Gastroesophageal sphincter (tissue), 4 donors: ENCODE measurements at places on chromosomes 13 and 19. TPM values are rescaled to one million over a fixed set of nuclear protein-coding genes. Genes with fewer than 3 reads are reported as not detected.
A peak's percentile ranks its signal among the peaks of the same experiment; 100 is the strongest.

DNA sequence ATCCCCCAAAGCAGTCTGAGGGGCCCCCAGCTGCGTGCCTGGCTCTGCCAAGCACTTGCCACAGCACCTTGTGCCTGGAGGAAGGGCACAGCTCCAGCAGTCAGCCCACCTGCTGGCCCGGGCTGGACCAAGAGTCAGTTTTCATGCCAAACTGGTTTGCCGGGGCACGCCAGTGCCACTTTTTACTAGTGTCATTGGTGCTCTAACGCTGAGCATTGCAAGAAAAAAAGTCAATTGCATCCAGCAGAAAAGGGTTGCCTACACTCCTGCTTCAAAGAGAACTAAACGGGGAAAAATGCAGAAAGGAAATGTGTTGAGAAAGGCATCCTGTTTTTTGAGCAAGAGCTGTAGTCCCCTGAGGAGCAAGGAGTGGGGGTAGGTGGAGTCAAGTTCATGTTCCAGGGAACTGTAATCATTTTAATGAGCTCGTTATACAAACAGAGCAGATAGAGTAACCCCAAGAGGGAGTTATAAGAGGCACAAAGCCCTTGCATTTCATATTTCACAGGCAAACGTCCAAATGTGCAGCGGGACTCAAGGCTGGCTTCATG lies 68.4 kb downstream of the F2RL3 start:
- ATAC-seq = peak; percentile 46
- H3K4me1 ChIP-seq = no peaks in the 10 kb centered on the region
- no peaks in the 10 kb centered on the region for H3K36me3 ChIP-seq
- H3K4me3 ChIP-seq = no peak overlapping the region

DNA sequence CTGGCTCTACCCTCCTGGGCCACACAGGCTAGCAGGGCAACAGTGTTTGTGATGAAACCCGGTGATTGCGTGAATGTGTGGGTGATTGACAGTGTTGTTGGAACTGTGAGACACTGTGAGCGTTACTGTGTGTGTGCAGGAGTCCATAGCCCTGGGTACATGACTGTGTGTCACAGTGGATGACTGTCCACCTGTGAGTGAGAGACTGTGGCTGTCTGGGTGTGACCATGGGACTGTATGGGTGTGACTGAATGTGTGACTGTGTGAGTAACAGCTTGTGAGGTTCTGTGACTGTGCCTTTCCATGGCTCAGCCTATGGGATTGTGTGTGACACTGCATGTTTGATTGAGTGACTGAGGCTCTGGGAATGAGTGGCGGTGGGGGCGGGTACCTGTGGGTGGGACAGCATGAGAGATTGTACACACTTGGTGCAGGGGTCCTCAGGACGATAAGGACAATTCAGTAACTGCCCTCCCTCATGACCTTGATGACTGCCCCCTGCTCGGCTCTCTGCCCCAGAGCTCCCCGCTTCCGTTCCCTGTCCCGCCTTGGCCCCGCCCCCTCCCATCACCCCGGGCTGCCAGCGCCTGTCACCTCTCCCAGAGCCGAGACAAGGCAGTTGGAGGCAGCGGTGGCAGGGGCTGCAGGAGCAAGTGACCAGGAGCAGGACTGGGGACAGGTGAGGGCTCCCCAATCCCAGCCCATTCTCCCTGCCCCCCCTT lies at the start of gene GIPR:
TSS of gene GIPR (plus strand) at position 602 of the 722 bp plus-strand sequence. CDS start 1,300 bp downstream, outside the sequence.
- no peak for ATAC-seq
- peaks cover 99% of the 10 kb centered on the region for H3K27me3 ChIP-seq
- H3K27ac ChIP-seq = no peak within 1 kb of the TSS
- H3K4me3 ChIP-seq = no peak within 1 kb of the TSS

- H3K4me3 ChIP-seq = no peak overlapping the region
- no peaks in the 10 kb centered on the region for H3K27me3 ChIP-seq
- H3K27ac ChIP-seq = no peak overlapping the region
- ATAC-seq = no peak
Observed at GRCh38 chr13:29239653-29240525, 355.6 kb downstream of the SLC7A1 start.

- no peaks in the 10 kb centered on the region for H3K36me3 ChIP-seq
- H3K4me3 ChIP-seq = no peak overlapping the region
- H3K4me1 ChIP-seq = peaks cover 7% of the 10 kb centered on the region
- ATAC-seq = no peak
- peak overlapping the region; percentile 10 for H3K27ac ChIP-seq
Observed at GRCh38 chr19:4972509-4973230, 3.8 kb downstream of the KDM4B start.

The C19orf73 gene
- total RNA-seq = not detected

The HCST gene
- total RNA-seq = 3.0 TPM

The ZNF296 gene
- total RNA-seq = 0.50 TPM

- H3K27me3 ChIP-seq = no peaks in the 10 kb centered on the region
- peaks cover 66% of the 10 kb centered on the region for H3K36me3 ChIP-seq
- ATAC-seq = no peak
- no peaks in the 10 kb centered on the region for H3K4me1 ChIP-seq
Observed at GRCh38 chr19:39423258-39424086, 11.0 kb downstream of the PLEKHG2 start.

The KASH5 gene
- total RNA-seq = not detected

The TLE6 gene
- not detected for total RNA-seq

The KCTD4 gene
- total RNA-seq = not detected

DNA sequence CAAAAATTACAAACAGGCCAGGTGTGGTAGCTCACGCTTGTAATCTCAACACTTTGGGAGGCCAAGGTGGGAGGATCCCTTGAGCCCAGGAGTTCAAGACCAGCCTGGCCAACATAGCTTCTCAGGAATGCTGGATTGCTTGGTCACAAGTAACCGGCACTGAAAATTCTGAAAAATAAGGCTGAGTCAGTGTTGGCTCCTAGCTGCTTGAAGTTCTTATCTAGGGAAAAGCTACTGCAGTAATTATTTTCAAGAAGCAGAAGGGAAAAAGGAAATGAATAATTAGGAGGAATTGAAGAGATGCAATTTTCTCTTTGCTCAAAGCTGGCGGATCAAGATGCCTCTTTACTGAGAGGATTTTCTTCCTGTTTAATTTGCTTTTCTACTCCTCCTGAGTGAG lies 75.0 kb upstream of the GTF3A start:
- ATAC-seq = no peak
- no peak overlapping the region for H3K27ac ChIP-seq
- no peaks in the 10 kb centered on the region for H3K36me3 ChIP-seq
- peaks cover 8% of the 10 kb centered on the region for H3K4me1 ChIP-seq
- H3K27me3 ChIP-seq = peaks cover 18% of the 10 kb centered on the region

DNA sequence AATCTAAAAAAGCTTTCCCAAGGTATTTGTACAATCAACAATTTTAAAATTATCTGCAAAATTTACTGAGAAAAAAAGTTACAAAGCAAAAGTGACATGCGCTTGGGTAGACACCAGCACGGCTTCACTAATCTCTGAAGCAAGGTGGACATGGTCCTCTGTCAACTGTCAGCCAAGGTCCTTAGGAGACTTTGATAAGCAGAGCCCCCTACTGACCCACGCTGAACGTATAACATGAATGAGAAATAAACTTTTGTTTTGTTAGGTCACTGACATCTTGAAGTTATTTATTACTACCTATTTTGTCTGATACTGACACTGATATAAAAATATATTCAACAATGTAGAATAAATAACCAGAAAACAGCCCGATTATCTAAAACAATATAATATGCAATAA lies 100.7 kb upstream of the OBI1 start:
- no peak overlapping the region for H3K27ac ChIP-seq
- no peaks in the 10 kb centered on the region for H3K36me3 ChIP-seq
- H3K4me3 ChIP-seq = no peak overlapping the region
- ATAC-seq = no peak
- peaks cover 8% of the 10 kb centered on the region for H3K27me3 ChIP-seq
- no peaks in the 10 kb centered on the region for H3K4me1 ChIP-seq

DNA sequence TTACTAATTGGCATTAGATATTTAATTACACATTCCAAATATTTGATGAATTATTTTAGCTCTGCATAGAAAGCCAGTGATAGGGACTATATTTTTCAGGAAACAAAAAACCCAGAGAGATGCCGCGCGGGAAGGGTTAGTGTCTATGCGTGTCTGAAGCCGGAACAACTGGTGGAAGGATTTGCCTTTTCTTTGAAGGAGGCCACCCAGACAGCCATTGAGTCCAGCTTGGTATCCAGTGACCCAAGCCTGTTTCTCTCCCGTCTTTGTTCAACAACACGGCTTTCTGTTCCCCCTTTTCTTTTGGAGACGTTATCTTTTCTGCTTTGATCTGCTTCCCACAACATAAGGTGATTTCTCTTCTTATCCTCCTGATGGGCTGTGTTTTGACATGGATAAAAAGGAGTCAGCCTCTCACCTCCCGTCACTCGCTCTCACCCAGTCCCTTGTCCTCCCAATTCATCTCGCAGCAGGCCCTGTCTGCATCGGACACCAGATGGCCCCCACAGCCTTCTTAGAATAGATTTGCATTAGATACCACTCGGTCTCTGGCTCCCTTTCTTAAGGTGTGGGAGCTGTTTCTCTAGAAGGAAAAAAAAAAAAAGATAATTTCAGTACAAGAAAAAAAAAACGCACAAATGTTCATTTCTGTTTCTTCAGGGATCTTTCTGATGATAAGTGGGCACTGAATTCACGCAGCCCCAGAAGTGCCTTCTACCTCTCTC lies 361.8 kb downstream of the ZNF536 start:
- ATAC-seq = no peak
- H3K4me1 ChIP-seq = no peaks in the 10 kb centered on the region
- no peaks in the 10 kb centered on the region for H3K27me3 ChIP-seq
- H3K36me3 ChIP-seq = no peaks in the 10 kb centered on the region

- no peak overlapping the region for H3K4me3 ChIP-seq
- H3K4me1 ChIP-seq = no peaks in the 10 kb centered on the region
- H3K36me3 ChIP-seq = no peaks in the 10 kb centered on the region
- no peak for ATAC-seq
Observed at GRCh38 chr13:68304286-68304893, 1074.3 kb upstream of the PCDH9 start.

GRCh38 chr13:47959468-47960247 lies 41.4 kb downstream of the SUCLA2 start:
- no peaks in the 10 kb centered on the region for H3K4me1 ChIP-seq
- ATAC-seq = no peak
- H3K27ac ChIP-seq = no peak overlapping the region
- H3K4me3 ChIP-seq = no peak overlapping the region
- H3K27me3 ChIP-seq = no peaks in the 10 kb centered on the region

The C5AR1 gene
- total RNA-seq = 10.0 TPM

DNA sequence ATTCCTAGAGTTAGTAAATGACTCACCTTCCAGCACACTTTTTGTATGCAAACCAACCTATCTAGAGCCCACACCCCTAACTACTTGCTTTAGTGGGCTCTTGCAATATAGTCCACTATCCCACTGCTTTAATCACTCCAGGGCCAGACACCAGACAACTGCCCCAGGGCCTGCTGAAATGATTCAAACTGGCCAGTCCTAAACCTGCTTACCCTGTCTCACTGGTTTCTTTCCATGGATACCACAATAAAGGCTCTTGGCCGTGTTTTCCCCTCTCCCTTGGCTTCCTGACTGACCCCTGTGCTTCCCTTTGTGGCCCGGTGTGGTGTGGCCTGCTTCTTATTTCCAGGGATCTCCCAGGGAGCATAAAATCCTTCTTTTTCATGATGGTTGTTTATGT lies 14.6 kb downstream of the HS6ST3 start:
- H3K36me3 ChIP-seq = no peaks in the 10 kb centered on the region
- H3K27me3 ChIP-seq = no peaks in the 10 kb centered on the region
- ATAC-seq = no peak
- H3K4me1 ChIP-seq = no peaks in the 10 kb centered on the region
- no peak overlapping the region for H3K4me3 ChIP-seq

DNA sequence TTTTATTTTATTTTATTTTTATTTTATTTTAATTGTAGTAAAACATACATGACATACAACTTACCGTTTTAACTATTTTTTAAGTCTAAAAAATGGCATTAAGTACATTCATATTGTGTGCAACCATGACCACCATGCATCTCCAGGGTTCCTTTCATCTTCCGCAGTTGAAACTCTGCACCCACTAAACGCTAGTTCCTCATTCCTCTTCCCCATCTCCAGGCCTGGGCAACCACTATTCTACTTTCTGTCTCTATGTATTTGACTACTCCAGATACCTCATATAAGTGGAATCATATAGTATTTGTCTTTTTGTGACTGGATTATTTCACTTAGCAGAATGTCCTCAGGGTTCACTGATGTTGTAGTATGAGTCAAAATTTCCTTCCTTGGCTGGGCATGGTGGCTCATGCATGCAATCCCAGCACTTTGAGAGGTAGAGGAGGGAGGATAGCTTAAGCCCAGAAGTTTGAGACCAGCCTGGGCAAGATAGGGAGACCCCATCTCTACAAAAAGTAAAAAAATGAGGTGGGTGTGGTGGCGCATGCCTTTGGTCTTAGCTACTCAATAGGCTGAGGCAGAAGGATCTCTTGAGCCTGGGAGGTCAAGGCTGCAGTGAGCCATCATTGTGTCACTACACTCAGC lies 55.7 kb upstream of the ZNF507 start:
- no peak for ATAC-seq
- H3K27me3 ChIP-seq = peaks cover 4% of the 10 kb centered on the region
- no peak overlapping the region for H3K27ac ChIP-seq

The MATK gene
- total RNA-seq = 2.4 TPM

DNA sequence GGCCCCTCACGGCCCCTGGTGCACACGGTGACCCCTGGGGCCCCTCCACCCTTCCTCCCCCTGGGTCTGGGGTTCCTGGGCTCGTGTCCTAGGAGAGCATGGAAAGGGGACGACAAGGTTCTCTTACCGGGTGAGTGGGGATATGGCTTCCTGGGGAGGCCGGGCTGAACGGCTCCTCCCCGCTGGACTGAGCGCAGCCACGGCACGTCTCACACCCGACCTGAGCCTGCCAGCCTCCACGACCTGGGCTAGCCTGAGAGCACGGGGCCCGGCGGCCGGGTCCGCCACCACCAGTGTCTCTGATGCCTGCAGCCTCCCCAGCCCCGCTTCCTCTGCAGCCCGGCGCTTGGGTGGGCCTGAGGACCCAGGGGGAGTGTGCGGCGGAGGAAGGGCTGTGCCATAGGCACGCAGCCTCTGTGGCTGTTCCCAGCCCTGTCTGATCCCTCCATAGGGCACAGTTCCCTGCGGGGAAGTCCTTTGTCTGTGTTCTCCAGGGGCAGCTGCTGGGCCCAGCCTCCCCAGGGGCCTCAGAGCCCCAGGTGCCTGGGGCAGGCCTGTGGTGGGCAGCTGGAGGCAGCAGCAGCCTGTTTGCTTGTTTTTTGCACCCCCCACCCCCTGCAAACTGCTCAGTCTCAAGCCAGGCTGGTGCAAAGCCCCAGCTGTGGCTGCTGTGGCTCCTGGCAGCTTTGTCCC lies 15.0 kb downstream of the PLIN4 start:
- H3K4me1 ChIP-seq = peaks cover 58% of the 10 kb centered on the region
- peaks cover 100% of the 10 kb centered on the region for H3K36me3 ChIP-seq
- peak overlapping the region; percentile 3 for H3K27ac ChIP-seq
- no peak for ATAC-seq
- H3K4me3 ChIP-seq = no peak overlapping the region

The CYP4F12 gene
- 14.1 TPM for total RNA-seq

The ATXN8OS gene
- total RNA-seq = not detected

DNA sequence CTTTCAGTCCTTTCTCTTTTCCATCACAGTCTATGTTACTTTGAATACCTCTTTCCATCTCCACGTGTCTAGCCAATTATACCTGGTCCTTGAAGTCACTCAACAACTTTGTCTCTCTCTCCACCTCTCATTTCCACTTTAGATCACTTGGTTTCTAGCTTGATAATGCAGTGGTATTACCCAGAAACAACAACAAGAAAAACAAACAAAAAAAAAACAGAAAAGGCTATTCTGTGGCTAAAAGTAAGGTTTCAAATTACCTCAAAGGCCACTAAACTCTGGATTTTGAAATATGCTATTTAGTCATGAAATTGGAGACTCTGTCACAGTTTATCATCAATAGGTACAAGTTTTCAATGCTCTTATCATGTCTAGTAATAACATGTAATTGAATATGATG lies 184.8 kb downstream of the PCDH9 start:
- no peaks in the 10 kb centered on the region for H3K27me3 ChIP-seq
- H3K4me3 ChIP-seq = no peak overlapping the region
- no peak for ATAC-seq
- no peaks in the 10 kb centered on the region for H3K4me1 ChIP-seq
